Stimulated activated CD8-positive, alpha-beta memory T cell treated with anti-CD3 and anti-CD28 coated beads, Interleukin-2, amount 100 ng/mL, for 1 hour (primary cell): ENCODE measurements at places on chromosomes 5 and 9.

DNA sequence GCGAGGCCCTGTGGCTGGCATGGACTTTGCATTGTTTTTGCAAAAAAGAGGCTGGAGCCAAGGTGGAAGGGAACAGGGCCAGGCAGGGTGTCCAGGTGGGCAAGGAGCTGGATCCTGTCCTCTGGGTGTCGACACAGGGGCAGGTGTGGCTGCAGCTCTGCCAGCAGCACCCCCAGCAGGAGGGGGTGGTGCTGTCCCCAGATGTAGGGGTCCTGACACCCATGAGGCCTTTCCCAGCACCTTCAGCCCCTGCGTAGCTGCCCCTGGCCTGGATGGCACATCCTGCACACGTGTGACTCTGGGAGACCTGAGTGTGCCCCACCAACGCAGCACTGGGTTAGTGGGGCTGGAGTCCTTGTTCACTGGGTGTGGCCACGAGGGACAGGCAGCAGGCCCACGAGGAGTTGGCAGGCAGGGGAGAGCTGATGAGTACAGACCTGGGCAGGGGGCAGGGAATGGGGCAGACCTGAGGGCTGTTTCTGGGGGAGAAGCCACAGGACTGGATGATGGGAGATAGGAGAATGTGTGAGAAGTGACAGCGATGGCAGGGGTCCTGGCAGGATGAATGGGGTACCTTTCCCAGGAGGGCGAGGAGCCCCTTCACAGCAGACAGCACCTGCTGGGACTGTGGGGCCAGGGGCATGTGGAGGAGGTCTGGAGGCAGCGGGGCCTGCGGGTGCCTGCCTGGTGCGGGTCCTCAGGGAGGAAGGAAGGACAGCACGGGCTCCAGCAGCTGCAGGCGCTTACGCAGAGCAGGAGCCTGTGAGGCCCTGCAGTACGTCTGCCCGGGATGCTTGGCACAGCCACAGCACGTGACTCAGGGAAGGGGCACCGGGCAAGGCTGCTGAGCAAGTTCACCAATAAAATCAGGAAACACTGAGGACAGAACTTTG is 3.6 kb upstream of the RASGEF1C start:
- DNase-seq: no peak

GRCh38 chr5:90264689-90265544 is 144.6 kb downstream of the CETN3 start:
- peak; percentile 9 for DNase-seq

DNA sequence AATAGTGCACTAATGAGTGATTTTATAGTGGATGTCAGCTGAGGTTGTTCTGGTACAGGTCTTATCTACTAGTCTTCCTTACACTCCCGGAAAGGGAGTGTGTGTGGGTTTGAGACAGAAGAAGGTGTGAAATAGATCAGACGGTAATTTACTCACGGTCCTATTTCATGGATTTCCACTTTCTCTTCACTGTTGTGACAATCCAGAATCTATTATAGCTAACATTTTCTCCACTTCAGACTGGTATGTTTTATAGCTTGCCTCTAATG is 7.0 kb upstream of the C9 start:
- DNase-seq: no peak

DNA sequence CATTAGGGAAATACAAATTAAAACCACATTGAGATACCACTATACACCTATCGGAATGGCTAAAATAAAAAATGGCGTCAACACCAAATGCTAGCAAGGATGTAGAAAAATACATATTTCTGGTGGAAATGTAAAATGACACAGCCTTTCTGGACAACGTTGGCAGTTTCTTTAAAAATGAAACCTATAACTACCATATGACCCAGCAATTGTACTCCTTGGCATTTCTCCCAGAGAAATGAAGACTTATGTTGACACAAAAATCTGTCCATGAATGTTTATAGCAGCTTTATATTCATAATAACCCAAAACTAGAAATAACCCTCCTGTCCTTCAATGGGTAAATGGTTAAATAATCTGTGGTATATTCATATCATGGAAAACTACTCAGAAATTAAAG is 188.7 kb upstream of the RAD23B start:
- DNase-seq: no peak

DNA sequence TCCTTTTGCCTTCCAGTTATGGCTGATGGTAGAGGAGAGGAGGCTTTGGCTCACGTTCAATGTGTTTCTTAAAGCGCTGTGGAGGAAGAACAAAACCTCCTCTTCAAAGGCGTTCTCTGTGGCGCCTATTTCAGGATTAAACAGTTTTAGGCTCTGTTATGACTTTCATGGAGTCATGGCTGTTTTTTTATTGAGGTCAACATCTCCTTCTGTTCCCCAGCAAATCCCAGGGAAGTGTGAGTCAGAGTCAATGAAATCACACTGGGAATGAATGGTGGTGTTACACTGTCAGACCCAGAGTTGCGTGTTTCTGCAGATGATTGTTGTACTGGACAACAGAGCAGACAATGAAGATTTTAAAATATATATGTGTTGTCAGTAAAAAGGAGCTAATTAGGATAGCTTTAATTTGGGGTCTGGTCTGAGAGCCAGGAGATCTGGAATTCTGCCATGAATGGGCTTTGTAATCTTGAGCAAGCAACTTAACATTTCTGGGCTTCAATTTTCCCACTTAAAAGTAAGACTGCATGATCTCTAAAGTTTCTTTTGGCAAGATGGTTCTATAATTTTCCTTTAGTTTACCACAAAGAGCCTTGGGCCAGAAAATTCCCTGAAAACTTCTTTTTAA is 240.7 kb downstream of the CSNK1G3 start:
- no peak for DNase-seq

DNA sequence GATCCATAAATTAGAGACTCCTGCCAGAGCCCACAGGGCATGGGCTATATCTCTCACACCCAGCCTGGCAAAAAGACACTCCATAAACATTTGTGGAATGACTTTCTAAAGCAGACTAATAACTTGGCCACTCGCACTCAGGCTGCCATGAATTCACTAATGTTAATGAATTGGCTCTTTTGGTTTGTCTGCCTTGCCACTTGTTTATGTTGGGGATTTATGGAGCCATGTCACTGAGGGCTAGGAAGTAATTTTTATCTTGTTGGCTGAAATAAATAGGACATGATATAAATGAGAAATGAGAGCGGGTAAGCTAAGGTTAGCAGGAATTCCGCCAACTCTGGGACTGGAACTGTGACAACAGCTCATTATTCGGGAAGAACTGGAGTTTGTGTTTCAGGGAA is 55.2 kb downstream of the DROSHA start:
- DNase-seq: no peak

- DNase-seq: no peak
Measured at GRCh38 chr9:109418827-109419226, 79.3 kb downstream of the PTPN3 start.

GRCh38 chr9:136058801-136059302 is 36.2 kb downstream of the NACC2 start:
- DNase-seq: no peak

- DNase-seq: no peak
Measured at GRCh38 chr5:52791366-52791765, 3.6 kb downstream of the ITGA1 start.

- no peak for DNase-seq
Measured at GRCh38 chr5:56900395-56900794, 9.0 kb upstream of the SETD9 start.

GRCh38 chr5:2148312-2149194 is 265.8 kb upstream of the IRX4 start:
- DNase-seq: no peak

DNA sequence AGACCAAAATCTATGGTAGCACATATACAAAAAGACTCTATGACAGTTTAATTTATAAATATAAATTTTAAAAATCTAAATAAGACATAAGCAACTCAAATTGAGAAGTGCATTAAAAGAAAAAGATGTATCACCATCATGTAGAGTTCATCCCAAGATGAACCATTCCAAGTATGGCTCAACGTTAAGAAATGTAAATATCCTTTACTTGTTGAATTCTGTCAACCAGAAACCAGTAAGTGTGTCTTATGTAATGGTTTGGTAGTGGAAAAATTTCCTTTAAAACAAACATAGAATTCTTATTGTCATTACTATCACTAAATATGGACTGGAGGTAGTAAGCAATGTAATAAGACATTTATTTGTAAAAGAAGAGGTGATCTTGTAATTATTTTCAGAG is 87.3 kb downstream of the YIPF5 start:
- DNase-seq: no peak

GRCh38 chr5:150264667-150265603 is 24.6 kb downstream of the CAMK2A start:
- no peak for DNase-seq

DNA sequence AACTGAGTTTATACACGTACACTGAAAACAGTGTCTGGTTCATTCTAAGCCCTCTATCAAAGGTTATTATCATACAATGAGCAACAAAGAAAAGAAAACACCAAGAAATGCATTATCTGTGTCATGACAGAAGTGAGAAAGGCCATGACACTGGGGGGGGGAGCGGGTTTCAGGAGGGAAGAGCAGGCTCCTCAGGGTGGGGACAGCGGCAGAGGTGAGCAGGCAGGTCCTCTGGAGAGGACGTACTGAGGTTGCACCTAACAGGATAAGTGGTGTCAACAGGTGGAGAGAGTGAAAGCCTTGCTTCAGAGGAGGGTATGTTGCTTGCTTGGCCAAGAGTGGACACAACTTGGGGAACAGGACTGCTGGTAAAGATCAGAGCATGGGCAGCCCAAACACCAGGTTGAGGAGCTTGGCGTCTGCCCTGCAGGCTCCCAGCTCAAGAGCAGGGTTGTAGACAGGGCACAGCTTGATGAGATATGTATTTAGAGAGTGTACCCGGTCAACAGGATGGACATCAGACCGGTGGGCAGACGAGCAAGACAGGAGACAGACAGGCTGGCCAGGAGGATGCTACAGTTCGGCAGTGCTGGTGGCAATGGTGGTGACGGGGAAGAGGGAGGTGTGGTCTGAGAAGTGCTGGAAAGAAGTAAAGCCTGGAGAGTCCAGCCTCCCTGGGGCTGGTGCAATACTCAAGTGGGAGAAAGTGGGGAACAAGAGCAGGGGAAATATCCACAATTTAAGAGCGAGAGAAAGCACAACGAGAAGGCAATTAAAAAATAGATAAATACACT is 10.3 kb downstream of the WHRN start:
- DNase-seq: no peak

DNA sequence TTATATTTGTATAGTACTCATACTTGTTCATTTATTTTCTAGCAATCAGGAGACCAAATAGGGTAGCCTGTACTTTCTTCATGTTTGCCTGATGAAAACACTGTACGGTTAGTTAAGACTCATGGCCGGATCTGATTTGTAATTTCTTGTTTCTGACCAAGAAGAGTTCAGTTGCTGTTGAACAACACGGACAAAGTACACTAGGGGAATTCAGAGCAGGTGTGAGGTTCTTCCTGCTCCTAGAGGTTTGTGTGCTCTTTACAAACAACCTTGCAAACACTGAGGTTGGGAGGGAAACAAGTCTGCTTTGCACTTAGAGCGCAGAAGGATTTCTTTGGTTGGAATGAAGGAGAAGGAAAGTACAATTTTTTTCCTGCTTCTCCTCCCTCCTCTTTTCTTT is 69.7 kb downstream of the TRIO start:
- DNase-seq: no peak

DNA sequence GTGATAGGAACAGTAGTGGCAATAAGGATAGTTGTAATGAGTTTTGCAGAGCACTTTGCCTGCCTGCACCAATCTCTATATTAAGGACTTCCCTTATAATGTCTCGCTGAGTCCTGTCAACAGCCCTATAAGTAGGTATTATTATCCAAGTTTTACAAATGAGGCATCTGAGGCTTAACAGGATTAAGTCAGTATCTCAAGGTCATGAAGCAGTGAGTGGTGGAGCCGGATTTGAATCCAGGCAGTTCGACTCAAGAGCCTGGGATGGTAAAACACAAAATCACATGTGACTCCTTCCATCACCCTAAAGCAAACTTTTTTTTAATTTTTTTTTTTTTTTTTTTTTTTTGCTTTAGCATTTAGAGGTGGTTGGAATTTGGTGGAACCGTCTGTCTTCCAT is 59.0 kb upstream of the RARS1 start:
- no peak for DNase-seq

GRCh38 chr5:142108432-142109330 is at the start of gene NDFIP1:
NDFIP1 (plus strand) TSS chr5:142108779; CDS start chr5:142108975, 196 bp downstream.
- DNase-seq: peak; percentile 73

- no peak for DNase-seq
Measured at GRCh38 chr5:142353071-142353472, 28.3 kb upstream of the SPRY4 start.

DNA sequence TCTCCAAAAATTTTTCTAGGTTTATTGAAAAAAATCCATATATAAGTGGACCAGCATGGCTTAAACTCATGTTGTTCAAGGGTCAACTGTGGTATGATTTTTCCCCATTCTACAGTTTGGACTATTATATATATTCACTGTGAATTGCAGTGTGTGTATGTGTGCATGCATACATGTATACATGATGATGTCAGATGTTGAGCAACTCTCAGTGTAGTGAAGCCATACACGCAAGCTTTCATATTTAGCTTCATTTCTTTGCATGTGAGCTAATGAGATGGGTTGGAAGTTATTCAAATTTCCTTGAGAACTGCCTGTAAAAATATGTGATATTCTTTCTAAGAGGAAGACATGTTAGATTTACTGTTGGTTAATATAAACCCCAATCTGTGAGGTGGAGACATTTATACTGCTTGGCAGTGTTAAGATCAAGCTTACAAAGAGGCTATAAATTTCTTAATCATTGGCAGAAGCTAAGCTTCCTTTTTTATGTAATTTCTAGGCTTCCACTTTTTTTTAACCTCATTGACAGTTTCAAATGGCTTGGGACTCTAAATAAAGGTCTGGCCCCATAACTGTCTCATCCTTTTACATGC is 134.8 kb downstream of the GABRG2 start:
- DNase-seq: no peak

GRCh38 chr5:89930591-89931392 is 478.8 kb downstream of the CETN3 start:
- DNase-seq: no peak

GRCh38 chr5:91271999-91272398 is 111.1 kb downstream of the ARRDC3 start:
- DNase-seq: no peak

DNA sequence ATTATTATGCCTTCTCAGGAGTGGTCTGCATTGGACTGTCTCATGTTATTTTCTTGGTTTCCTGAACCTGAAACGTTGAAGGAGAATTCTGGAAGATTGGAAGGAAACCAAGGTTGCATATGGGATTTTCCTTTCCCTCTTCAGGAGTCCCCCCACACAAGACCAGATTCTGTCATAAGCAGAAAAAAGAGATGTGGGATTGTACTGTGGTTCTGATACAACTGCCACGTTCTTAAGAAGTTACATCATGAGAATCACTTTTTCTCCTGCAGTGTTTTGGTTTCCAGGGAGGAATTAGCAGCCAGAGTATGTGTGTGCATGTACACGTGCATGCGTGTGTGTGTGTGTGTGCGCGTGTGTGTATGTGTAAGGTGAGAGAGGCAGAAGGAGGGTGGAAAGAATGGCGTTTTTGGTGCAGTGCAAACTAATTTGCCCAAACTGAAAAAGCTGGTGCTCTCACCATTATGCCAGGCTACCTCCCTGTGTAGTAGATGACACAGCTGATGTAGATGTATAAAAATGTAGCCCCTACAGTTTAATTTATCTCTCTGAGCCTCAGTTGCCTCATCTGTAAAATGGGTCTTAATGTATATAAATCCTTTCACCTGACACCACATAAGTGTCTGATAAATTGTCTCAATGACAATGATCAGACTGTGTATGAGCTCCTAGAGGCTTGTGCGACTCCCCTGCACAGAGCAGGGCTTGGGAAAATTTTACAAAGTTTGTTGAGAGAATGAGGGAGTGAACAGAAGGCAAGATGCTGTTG is 38.6 kb downstream of the RALGPS1 start:
- no peak for DNase-seq

GRCh38 chr5:5705010-5705409 is 282.5 kb downstream of the ICE1 start:
- DNase-seq: no peak
